Stimulated activated CD8-positive, alpha-beta memory T cell treated with anti-CD3 and anti-CD28 coated beads, Interleukin-12 subunit alpha, Interleukin-12 subunit beta, amount 100 ng/mL, for 1 hour (primary cell): ENCODE measurements at places on chromosomes 1 and 21.

DNA sequence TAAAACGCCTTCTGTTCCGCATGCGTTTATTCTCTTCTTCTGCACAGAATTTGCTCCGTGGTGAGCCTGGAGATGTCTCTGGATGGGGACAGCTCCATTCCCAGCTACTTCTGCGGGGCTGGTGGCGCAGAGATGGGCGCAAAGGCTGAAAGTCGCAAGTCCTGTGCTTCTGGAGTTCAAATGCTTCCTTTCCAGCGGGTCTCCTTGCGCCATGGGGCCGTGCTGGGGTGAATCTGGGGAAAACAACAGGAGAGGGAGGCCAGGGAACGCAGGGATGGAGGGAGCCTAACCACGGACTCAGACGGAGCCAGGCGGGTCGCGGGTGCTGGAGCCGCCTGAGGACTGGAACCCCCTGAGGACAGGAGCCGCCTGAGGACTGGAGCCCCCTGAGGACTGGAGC is 2.9 kb upstream of the OR2T12 start:
- no peak for DNase-seq

- DNase-seq, result no peak
Observed at GRCh38 chr1:167076136-167076710, 14.0 kb downstream of the GPA33 start.

- DNase-seq, result no peak
Observed at GRCh38 chr1:18066576-18066975, 41.0 kb upstream of the IGSF21 start.

DNA sequence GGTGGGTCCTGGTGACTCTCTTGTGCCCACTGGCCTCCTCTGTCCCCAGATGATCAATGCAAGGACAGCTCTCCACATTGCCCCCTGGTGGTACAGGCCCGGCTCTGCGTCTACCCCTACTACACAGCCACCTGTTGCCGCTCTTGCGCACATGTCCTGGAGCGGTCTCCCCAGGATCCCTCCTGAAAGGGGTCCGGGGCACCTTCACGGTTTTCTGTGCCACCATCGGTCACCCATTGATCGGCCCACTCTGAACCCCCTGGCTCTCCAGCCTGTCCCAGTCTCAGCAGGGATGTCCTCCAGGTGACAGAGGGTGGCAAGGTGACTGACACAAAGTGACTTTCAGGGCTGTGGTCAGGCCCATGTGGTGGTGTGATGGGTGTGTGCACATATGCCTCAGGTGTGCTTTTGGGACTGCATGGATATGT is 10.8 kb downstream of the ADAMTSL4 start:
- no peak for DNase-seq

GRCh38 chr1:175185903-175186302 is 6.7 kb downstream of the KIAA0040 start:
- no peak for DNase-seq

DNA sequence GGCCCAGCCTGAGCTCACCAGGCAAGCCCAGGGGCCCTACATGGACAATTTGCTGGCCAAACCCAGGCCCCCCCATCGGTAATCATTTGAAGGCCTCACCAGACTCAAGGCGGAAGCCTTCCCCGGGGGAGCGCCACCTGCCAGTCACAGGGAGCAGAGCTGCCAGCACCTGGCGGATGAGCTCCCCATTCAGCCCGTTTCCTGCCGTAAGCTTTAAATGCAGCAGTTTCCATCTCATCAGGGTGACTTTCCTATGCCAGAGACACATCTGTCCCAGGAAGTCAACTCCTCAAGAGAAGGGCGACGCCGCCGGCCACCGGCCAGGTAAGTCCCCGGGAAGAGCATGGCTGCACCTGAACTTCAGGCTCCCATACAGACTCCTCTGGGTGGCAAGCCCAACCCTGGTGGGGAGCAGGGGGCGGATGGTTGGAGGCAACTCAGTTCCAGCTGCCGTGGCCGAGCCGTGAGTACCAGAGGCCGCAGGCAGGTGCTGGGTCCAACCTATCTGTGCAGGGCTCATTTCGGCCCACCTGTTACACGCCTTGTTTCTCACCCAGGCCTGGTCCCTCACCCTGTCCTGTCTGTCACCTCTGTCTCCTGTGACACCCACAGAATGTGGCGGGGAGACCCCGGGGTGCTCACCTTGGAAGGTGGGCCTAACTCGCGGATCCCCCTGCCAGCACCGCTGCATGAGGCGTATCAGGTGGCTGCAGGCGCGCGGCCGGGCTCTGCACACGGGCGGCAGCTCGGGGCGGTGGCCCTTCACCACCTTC is 20.7 kb downstream of the RIPK4 start:
- no peak for DNase-seq

- no peak for DNase-seq
Observed at GRCh38 chr1:203867802-203868201, 6.4 kb downstream of the SNRPE start.

DNA sequence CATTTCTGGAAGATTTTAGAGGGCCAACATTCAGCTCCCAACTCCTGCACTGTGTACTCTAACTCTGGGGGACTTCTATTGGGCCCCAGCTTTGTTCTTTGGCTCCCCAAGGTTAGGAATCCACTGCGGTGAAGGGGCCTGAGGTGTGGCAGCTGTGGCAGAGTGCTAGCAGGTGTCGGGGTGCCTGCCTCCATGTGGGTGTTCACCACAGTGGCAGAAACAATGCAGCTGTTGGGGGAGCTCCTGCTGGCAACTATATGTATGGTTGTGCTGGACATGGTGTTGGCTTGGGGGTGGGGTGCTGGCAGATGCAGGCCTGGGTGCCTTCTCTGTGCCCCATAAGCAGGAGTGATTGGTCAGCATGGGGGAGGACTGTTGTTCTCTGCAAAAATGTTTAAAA is 95.5 kb downstream of the ST6GALNAC3 start:
- no peak for DNase-seq

DNA sequence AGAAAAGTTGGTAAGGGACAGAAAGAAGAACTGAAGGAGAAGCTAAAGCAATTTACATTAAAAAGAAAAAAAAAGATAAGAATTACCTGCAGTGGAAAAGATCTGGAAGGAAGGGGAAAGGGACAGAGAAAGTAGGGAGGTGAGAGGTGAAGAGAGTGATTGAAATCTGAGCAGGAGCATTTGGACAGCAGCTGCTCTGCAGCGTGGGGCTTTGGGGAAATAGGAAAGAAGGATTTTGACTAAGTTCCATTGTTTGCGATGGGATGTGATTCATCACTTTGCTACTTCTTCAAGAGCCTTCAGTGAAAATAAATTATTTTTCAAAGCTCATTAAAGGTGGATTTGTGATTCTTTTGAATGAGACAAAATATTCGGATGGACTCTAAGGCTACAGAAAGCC is 26.1 kb upstream of the NMNAT2 start:
- DNase-seq, result no peak
